HL-60 (cell line): ENCODE measurements at places on chromosomes 11 and 22.

DNA sequence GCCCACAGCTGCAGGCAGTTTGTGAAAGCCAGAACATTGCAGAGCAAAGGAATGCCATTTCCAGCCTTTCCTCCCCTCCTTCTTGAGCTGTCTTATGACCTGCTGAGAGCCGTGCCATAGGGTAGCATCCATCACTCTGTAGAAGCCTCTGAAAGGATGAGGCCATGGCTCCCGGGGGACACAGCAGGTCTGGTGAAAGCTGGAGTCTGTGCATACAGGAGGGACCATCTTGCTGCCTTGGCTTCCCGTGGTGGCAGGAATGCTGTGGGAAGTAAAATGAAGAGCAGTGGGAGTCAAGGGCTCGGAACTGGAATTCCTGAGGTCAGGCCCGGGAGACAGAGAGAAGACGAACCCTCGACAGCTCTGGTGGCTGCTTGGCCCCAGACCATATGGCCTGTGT lies 30.9 kb downstream of the ANO1 start:
- no peak for DNase-seq

- no peak for DNase-seq
These were observed 57.2 kb upstream of the SHANK2 start for GRCh38 chr11:71309611-71310010.

DNA sequence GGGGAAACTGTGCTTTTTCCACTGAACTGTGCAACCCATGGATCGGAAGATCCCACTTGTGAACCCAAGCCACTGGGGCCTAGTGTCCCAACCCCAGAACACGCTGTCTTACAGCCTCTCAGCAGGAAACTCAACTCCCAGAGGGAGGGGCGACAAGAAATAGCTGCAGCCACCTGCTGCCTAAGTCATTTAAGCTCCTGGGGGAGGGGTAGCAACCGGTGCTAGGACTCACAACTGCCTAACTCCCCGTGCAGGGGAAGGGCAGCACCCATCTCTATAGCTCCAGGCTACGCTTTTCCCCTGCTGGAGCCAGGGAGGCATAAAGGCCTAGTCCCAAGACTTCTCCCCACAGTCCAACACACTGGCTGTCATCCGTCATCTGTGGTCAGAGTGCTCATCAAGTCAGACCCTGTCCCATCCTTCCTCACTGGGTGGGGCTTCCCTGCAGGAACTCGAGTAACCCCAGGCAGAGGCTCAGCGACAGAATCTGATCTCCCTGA lies 363.0 kb downstream of the LUZP2 start:
- no peak for DNase-seq

- DNase-seq: no peak
These were observed 4.8 kb downstream of the RPS3 start for GRCh38 chr11:75403983-75404658.

DNA sequence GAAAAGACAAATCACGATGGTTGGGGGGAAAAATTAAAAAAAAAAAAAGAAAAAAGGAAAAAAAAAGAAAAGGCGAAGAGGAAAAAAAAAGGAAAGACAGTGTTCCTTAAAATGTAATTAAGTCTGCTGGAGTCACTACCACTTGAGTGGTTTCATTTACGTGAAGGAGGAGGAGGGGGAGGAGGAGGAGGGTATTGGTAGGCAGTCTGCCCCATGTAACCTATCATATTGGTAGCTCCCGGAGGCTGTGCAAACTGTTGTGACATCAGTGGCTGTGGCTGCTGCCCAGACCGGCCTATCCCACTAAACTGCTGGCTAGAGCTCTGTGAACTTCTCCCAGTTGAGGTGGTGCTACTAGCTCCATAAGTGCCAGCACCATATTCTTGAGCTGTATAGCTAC lies 17.9 kb downstream of the KDELR3 start:
- DNase-seq: no peak

GRCh38 chr22:46726066-46726985 lies 11.7 kb downstream of the CERK start:
- no peak for DNase-seq

- peak; percentile 69 for DNase-seq
These were observed 16.9 kb downstream of the CDPF1 start for GRCh38 chr22:46233231-46233630.

- no peak for DNase-seq
These were observed 288.7 kb upstream of the CTSC start for GRCh38 chr11:88626216-88626615.

DNA sequence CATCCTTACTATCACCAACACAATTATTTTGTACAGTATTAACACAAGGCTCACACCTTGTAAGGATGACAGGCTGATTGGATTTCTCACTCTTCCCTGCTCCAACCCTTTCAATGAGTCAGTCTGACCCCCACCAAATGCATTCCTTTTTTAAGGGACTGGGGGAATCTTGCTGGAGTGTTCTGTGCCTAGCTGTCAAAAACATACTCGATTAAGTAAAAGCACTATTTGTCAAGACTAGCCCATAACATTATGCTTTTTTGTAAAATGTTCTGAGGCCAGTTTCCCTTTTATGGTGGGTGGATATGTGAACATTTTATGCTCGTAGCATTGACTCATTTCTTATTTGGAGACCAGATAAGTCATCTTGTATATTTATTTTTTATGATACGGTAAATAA lies 87.2 kb downstream of the PDHX start:
- no peak for DNase-seq

DNA sequence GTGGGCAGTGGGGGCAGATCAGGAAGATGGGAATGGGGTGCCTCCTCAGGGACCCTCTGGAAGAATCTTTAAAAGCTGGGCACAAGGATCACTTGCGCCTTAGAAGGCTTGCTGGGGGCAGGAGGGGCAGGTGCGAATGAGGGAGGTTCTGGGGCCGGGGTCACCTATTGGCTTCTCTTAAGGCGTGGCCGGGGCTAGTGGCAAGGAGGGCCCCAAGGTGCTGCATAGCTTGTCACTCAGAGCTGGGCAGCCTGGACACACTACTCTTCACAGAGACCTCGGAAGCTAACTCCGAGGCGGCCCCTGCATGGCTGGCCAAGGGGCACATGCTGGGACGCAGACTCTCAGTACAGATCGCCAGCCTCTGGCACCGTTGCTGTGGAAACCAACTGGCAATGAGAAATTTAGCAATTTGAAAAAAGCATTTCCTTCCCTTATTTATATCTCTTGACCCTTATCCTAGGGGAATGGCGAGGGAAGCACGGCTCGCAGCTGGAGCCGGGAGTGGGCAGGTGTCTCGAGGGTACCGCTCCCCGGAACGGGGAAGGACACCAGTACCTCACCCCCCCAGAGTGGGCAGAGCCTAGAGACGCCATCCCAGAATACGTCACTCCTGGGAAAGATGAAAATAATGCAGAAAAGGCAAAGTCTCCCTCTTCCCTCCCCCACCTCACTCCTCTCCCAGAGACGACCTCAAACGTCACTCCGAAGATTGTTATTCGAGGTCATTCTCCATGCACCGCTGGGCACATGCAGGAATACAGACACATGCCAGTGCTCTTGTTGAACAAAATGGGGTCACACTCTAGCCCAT lies 188.1 kb downstream of the CTTN start:
- DNase-seq: no peak

DNA sequence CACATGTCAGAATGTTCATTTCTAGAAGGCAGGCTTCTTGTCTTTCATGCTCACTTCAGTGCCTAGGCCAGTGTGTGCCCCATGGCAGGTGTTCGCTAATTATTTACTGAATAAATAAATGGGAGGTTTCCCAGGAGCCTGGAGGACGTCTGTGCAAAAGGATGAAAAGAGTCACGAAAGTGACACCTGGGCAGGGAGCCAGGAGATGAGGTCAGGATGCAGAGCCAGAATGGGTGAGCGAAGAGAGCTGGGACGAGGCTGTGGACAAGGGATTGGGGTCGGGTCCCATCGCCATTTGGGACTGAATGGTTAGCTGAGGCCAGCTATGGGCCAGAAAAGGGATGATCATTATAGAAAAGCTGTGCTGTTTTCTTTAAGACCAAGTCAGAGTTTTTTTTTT lies 560.4 kb downstream of the TBC1D22A start:
- no peak for DNase-seq

DNA sequence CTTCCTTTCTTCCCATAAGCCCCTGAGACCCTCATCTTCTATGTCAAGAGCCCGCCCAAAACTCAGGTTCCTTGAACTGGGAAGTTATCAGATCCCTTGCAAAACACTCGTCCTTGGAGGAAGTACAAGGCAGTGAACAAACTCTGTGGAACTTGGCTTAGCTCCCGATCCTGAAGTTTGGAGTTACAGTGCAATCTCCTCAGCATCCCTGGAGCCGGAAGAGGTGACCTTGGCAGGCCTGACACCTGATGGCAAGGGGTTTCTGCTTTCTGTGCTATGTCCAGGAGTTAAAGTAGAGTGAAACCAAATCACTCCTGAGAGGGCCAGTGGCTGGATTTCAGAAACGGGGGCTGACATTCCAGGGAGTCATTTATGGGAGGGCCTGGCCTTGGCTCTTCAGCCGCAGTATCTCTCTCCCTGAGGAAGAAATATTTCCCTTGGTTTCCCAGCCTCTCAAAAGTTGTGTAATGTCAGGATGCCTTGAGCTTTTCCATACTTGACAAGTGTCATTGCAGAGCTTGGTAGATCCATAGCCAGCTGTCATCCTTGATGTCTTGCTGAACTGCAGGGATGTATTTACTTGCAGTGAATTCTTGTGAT lies 1.9 kb upstream of the GRAMD1B start:
- no peak for DNase-seq

GRCh38 chr11:75925785-75926164 lies 110.8 kb downstream of the UVRAG start:
- DNase-seq: no peak

GRCh38 chr11:83102834-83103233 lies 31.1 kb upstream of the RAB30 start:
- DNase-seq: no peak

DNA sequence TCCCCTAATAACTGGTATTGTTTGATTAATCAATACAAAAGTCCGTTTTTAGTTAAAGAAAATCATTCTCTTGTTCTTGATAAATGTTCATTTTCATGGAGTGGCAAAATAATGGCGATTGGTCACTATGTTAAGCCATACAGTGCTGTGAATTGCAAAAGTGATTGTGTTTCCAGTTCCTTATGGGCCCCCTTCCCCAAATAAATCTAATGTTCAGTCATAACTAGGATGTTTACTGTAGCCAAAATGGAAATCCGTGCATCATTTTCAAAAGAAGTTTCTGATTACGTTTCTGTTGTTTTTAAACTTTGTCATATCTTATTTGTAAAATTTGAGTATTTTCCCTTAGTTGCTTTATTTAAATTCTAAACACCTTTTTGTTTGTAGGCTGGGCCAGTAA lies 845 bp downstream of the RBM7 start:
- DNase-seq: peak; percentile 3

DNA sequence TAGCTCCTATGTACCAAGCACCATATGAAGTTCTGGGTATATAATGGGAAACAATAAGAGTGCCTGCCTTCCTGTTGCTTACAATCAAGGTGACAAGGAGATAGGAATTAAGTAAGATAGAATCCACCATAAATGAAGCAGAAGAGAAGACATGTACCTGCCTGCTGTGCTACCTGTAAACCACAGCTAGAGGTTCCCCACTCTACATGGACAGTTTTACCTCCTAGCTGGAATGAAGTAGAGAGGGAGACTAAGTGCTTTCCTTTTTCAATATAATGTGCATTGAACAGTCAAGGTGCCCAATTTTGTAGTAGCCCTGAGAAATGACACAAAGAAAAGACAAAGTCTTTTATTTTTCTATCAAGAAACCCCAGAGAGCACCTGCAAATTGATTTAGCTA lies 984.6 kb downstream of the DLG2 start:
- DNase-seq: no peak

GRCh38 chr22:19582033-19582693 lies 58.0 kb upstream of the CLDN5 start:
- no peak for DNase-seq

DNA sequence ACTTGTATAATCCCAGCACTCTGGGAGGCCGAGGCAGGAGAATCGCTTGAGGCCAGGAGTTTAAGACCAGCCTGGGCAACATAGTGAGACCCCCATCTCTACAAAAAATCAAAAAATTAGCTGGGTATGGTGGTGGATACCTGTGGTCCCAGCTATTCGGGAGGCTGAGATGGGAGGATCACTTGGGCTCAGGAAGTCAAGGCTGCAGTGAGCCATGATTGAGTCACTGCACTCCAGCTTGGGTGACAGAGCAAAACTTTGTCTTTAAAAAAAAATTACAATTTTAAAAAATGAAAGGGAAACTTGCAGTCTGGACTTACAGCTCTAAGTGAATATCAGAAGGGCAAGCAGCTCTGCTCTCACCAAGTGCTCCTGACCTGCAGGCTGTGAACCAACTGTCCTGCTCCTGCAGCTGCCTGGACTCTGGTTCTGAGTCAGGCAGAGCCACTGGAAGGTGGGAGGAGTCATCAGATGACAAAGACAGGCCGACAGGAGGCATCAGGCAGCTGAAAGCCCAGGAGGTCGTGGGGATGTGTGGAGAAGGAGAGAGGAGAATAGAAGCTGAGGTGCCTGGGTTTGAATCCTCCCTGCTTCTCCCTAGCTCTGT lies 9.6 kb downstream of the SMTNL1 start:
- DNase-seq: no peak

- no peak for DNase-seq
These were observed 25.3 kb upstream of the LMO1 start for GRCh38 chr11:8288824-8289491.

- no peak for DNase-seq
These were observed 603.0 kb upstream of the CADM1 start for GRCh38 chr11:116107229-116107628.

DNA sequence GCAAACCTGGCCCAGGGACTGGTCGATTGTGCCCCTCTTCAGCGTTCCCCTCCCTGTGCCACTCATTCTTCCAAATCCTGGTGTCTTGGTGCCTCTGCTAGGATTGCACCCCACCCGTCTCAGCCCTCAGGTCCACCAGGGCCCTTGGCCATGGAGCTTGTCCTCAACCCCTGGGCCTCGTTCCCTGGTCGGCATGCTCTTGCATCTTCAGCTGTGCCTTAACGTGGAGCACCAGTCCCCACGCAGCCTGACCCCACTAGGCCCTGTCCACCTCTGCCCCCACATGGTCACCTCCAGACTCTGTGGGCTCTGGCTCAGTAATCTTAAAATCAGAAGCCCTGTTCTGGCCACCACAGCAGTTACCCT lies 61.1 kb downstream of the OSBP2 start:
- no peak for DNase-seq

DNA sequence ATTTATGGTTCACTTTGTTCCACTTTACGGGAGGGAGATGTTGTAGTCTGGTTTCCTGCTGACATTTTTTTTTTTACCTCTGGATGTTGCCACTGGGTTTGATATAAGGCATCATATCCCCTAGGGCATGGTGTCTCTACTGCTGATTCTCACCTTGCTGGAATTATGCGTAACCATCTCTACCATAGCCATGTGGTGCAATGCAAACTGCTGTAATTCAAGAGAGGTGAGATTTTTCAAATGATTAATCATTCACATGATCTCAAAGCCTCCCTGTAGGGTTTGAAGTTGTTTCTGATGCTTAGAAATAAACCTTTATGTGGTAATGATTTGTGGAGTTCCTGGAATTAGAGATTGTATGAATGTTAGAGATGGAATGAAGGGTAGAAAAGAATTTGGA lies 13.0 kb downstream of the MS4A3 start:
- no peak for DNase-seq
